Activated T-cell treated with anti-CD3 and anti-CD28 coated beads, Interleukin-2, amount 50 U/mL, for 24 hours (primary cell): ENCODE measurements at places on chromosomes 16 and 17.

GRCh38 chr17:40922239-40922638, 15.2 kb downstream of the KRT23 start:
- no peak for DNase-seq

DNA sequence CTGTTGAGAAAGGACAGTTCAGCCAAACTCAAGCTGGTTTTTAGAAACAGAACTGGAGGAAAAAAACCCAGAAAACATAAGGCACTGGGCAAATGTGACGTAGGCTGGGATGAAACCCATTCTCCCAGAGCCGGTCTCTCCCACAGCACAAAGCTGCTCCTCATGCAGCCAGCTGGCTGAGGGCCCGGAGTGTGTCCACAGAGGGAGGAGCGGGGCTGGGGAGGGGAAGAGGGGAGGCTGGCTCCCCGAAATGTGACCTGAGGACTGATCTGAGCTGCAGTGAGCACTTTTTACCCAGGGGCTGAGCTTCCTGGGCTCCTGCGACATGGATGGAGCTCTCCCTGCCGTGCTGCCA, 20.8 kb downstream of the FOXF1 start:
- no peak for DNase-seq

DNA sequence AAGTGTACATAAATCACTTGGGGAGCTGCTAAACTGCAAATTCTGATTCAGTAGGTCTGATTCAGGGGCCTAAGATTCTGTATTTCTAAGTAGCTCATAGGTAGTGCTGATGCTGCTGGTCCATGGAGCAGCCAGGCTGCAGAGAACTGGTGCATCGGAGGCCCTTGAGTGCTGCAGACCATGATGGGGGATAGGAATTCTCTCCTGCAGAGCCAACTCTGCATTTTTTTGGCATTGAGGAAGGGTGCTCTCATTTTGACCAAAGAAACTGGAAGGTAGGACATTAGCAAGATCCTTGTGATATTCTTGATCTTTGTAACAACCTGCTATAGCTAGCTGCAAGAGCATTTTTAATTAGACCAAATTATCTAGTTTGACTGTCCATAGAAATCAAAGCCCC, 4.7 kb downstream of the HOXB2 start:
- DNase-seq, result no peak

GRCh38 chr16:1003391-1004347, 22.1 kb downstream of the SOX8 start:
- DNase-seq, result peak; percentile 75

GRCh38 chr16:25707982-25708583, 16.3 kb downstream of the HS3ST4 start:
- no peak for DNase-seq

DNA sequence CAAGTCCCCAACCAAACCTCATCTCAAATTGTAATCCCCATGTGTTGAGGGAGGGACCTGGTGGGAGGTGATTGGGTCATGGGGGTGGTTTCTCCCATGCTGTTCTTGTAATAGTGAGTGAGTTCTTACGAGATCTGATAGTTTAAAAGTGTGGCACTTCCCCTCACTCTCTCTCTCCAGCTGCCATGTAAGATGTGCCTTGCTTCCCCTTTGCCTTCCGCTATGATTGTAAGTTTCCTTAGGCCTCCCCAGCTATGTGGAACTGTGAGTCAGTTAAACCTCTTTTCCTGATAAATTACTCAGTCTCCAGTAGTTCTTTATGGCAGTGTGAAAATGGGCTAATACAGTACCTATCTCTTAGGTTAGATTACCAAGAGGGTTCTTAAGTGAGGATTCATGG, 5.8 kb downstream of the PMFBP1 start:
- no peak for DNase-seq

- peak; percentile 53 for DNase-seq
Observed at GRCh38 chr16:86517652-86518258, 7.4 kb downstream of the FOXF1 start.
